ENCODE measurements at places on chromosomes 16 and 17.

GRCh38 chr17:44760474-44761308 lies 1.9 kb downstream of the ADAM11 start:
- no peak for DNase-seq

GRCh38 chr16:85961988-85962915 lies 63.3 kb downstream of the IRF8 start:
- no peak for DNase-seq

DNA sequence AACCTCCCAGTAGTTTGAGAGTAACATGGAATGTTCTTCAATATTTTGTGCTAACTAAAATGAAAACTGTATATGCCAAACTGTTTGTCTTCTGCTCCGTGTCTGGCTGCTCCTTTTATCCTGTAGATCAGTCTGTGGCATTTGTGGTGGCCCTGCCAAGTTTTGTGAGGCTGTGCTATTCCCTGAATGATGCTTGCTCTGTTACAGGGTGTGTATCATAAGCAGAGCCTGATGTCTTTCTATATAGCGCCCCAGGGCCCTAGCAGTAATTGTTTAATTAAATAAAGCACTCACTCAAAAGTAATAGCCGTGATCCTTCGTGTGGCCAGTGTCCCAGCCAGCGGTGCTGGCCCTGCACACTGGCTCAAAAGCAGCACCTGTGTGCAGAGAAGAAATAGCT lies 27.8 kb upstream of the NAT9 start:
- DNase-seq = no peak

DNA sequence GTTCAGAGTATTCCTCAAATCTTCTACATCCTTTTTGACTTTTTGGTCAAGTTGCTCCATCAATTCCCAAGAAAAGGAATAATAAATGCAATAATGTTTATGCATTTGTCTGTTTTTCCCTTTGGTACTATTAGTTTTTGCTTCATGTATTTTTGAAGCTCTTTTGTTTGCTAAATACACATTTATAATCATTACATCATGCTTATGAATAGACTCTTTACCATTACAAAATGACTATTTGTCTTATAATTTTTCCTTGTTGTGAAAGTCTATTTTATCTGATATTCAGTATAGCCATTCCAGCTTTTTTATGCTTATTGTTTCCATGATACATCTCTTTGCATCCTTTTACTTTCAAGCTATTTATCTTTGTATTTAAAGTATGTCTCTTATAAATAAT lies 41.2 kb downstream of the CEP112 start:
- no peak for DNase-seq

GRCh38 chr16:87713451-87714229 lies 52.1 kb downstream of the KLHDC4 start:
- no peak for DNase-seq

DNA sequence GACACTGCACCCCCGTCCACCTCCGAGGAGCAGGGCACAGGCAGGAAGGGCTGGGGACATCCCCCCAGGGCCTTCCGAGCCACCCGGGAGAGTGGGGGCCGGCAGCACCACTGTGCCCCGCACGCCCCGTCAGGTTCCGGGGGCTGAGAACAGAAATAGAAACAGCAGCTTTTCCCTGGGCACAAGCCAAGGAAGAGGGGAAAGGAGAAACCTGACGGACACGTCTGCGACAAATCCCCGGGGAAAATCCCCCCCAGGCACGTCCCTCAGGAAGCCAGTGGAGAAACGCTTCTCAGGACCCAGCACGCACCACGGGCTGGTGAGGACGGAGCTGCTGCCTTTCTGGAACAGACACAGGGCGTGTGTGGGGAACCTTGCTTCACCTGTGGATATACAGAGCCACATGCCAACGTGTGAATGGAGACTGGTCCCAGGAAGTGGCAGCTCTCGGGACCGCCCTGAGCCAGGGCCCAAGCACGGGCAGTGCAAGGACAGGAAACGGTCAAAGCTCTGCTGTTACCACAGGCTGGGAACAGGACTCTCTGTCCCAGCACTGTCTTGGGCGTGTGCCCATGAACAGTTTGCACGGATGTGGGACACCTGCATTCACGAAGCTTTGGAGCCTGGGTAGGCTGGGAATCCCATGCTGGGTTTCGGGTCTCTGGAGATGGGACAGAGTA lies 1.2 kb upstream of the TMEM204 start:
- DNase-seq = no peak

GRCh38 chr16:88770461-88771293 lies 14.3 kb downstream of the PIEZO1 start:
- DNase-seq = peak; percentile 71

DNA sequence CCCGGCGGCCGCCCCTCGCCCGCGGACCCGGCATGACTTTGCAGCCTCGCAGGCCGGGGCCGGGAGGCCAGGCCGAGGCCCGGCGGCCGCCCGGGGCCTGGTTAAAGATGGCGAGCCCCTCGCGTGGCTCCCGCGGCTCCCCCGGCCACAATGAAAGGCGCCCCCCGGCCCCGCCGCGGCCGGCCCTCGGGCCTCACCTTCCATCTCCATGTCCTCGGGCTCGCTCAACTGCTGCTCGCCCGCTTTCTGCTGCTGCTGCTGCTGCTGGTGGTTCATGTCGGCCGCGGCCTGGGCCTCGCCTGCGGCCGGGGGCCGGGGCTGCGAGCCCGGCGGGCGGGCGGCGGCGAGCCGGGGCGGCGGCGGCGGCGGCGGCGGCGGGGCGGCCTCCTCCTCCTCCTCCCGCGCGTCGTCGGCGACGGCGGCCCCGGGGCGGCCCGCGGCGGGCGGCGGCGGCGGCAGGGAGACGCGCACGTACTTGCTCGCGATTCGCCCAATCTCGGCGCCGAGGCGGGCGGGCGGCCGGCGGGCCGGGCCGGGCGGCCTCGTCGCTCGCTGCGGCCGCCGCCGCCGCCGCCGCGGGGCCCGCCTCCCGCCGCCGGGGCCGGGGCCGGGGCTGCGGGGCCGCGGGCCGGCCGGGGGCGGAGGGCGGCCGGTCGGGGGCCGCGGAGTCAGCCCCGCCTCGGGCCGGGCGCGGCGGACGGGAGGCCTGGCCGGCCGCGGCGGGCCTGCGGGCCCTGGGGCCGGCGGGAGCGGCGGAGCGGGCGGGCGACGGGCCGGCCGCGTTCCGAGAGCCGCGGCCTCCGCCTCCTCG lies 491 bp downstream of the USP7 start:
- DNase-seq = peak; percentile 66

GRCh38 chr17:77877036-77877435 lies 81.5 kb upstream of the TNRC6C start:
- no peak for DNase-seq

GRCh38 chr16:6038941-6039645 lies 941.5 kb upstream of the EEF2KMT start:
- DNase-seq = no peak

- peak; percentile 65 for DNase-seq
Observed at GRCh38 chr16:88651276-88651988, 579 bp upstream of the CYBA start.

DNA sequence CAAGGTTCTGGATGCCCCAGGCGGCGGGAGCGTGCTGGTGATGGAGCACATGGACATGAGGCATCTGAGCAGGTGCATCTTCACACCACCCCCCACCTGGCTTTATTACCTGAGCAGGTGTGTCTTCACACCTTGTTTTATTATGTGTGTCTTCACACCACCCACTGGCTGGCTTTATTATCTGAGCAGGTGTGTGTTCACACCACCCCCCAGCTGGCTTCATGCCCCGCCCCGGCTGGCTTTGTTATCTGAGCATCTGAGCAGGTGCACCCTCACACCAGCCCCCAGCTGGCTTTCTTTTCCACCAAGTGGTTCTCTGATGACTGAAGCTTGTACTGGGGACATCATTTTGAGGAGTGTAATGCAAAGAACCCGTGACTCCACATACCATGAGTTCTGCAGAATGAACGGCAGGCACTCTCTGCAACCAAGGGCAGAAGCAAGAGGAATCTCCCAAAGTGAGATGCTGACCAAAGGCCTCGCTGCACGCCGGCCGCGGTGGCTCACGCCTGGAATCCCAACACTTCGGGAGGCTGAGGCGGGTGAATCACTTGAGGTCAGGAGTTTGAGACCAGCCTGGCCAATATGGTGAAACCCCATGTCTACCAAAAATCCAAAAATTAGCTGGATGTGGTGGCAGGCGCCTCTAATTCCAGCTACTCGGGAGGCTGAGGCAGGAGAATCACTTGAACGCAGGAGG lies 2.6 kb downstream of the FN3KRP start:
- DNase-seq = no peak

- DNase-seq = no peak
Observed at GRCh38 chr17:64661726-64661975, 456 bp downstream of the SMURF2 start.

DNA sequence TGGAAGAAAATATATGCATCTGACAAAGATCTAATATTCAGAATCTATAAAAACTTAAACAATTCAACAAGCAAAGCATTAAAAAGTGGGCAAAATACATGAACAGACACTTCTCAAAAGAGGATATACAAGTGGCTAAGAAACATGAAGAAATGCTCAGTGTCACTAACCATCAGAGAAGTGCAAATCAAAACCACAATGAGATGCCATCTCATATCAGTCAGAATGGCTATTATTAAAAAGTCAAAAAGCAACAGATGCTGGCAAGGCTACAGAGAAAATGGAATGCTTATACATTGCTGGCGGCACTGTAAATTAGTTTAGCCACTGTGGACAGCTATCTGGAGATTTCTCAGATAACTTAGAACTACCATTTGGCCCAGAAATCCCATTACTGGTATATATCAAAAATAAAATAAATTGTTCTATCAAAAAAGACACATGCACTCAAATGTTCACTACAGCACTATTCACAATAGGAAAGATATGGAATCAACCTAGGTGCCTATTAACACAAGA lies 179.5 kb downstream of the PCTP start:
- DNase-seq = no peak

DNA sequence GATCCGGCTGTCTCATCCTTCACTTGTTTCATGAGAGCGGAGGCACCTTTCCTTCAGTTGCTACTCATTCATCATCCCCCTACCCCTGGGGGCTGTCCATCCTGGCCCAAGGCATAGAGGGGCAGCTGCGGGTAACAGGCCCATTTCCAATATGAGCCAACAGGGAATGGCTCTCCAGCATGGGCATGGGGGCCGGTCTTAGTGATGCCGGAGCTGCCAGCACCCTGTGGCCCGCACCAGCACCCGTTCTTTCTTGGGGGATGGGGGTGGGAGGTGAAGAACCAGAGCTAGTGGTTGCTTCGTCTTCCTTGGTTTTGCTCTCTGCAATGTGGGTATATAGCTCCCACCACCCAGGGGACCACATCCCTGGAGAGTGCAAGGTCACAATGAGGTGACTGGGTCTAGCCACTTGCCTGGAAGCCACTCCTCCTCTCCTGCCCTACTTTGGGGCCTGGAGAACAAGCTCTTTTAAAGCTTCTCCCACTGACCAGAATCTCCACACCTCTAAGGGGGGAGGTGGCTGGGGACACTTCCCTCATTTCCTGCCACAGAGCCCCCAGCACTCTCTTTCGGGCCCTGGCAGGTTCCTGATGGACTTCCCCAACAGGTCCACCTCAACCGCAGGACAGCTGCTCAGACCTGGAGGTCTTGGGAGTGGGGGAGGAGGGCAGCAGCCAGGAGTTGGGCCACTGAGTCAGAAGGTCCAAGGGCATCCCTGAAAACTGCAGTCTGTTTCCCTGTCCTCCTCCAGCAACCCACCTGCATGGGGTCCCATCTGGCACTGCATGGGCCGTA lies 11.9 kb upstream of the TBX2 start:
- no peak for DNase-seq

GRCh38 chr17:50273654-50274040 lies 619 bp upstream of the TMEM92 start:
- DNase-seq = peak; percentile 3

- DNase-seq = no peak
Observed at GRCh38 chr17:50209133-50209471, 7.7 kb upstream of the COL1A1 start.

DNA sequence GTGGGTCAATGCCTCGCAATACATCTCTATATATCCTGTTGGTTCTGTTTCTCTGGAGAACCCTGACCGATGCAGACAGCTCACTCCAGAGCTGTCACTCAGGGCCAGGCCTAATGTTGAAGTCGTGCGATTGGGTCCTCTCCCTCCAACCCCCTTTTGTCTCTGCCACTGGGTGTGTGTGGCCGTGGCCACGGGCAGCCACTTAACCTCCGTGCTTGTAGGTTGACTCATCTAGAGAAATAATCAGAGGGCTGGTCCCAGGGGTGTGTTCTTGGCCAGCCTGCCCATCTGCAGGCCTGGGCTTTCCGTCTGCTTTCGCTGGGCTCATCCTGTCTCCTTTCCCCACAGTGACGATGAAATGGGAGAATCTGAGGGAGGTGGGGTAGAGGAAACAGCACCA lies 7.4 kb downstream of the ADAD2 start:
- no peak for DNase-seq

DNA sequence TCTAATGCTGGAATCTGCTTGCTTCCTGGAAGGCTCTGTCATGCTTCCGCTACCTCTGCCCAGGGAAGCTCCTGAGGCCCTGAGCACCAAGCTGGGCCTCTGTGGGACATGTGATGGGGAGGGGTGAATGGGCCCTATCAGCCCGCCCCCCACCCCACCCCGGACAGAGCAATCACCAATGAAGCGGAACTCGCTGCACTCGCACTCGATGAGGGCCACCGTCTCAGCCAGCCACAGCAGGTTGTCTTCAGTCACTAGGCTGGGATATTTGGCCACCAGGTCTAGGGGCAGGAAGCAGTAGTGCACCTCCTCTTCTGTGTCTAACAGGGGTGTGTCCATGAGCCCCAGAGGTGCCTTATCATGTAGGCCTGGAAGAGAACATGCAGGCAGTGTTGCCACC lies 23.6 kb downstream of the KCTD19 start:
- DNase-seq = no peak

DNA sequence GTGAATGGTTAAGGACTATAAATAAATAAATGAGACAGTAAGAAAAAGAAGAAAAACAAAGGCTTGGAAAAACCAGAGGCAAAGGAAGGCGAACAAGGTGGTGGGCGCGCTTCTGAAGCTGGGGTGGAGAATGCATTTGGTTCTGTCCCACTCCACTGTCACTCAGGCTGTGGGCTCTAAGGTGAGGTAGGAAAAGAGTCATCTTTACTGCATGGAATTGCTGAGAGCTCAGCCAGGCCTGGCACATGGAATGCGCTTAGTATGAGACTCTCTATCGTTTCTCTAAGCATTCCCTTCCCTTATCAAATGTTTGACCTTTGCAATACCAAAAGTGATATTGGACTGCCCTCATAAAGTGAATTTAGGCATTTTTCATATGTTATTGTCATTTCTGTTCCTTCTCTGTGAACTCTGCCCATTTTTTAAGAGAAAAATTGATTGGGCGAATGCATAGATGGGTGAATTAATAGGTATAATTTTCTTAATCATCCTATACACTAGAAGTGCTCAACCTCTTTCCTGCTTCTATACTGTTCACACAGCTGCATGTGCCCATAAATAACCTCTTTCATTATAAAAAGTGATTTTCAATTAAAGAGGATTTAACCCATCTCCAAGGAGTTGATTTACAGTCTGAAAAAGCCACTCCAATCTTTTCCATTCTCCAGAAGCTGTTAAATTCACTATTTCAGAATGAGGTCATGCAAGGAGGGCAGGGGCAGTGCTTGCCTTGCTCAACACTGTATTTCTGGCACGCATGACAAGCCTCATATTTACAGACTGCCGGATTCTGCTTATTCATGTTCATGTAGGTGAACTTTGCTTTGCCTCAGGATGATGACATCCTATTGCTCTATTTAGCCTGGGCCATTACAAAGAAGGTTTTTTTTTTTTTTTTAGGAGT lies 87.7 kb downstream of the MYH10 start:
- DNase-seq = no peak

GRCh38 chr17:14196377-14196997 lies 40.2 kb downstream of the CDRT15 start:
- DNase-seq = no peak
